ENCODE measurements at places on chromosomes 7 and 10.
A peak's percentile ranks its signal among the peaks of the same experiment; 100 is the strongest.

- DNase-seq, result no peak
Observed at GRCh38 chr10:89979726-89980125, 278.3 kb downstream of the KIF20B start.

DNA sequence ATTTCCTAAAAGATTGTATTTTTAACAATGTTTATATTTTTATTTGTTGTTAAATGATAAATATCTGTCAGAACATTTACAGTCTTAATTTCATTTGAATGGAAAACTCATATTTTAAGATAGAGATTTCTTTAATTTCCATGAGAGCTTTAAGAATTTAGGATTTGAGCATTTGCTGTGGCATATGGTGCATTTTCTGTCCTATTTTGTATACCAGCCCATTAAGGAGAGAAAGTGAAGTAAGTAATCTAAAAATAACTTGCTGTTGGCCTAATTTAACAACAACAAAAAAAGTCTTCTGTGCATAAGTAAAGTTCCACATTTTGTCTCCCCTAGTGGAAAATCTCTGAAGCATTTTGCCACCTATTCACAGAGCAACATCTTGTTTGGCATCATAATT is 190.9 kb upstream of the PPP1R3A start:
- DNase-seq, result no peak

- peak; percentile 59 for DNase-seq
Observed at GRCh38 chr7:30740417-30741181, 11.3 kb upstream of the INMT start.

DNA sequence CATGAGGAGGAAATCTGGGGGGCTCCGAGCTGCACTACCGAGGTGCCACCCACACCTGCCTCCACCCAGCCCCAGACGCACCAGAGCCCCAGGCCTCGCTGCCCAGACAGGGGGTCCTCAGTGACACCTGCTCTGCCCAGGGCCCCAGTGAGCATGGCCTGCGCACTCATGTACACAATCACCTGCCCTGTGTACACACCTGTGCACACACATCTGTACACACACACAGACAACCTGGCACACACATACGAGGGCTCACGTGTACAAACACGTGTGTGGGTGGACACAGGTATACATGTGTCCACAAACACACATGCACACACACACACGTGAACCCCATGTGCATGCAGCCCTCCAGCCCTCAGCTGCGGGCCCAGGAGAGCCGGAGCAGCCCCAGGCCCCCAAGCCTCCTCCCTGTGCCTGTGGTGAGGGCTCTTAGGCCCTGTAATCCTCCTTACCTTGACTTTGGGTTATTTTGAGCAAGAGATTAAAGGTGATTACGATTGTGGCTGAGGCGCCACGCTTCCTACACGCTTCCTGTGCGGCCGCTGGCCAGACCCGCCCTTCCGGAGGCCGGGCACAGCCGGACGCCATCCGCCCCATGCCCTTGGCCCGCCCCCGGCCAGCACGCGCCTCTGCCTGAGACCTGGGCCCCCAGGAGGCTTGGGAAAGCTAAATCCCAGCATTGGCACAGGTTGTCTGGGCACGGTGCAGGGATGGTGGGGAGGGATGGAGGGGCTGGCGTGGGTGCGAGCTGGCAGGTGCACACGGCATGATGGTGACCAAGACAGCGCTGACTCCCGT is 71.9 kb downstream of the ELFN1 start:
- DNase-seq, result no peak

DNA sequence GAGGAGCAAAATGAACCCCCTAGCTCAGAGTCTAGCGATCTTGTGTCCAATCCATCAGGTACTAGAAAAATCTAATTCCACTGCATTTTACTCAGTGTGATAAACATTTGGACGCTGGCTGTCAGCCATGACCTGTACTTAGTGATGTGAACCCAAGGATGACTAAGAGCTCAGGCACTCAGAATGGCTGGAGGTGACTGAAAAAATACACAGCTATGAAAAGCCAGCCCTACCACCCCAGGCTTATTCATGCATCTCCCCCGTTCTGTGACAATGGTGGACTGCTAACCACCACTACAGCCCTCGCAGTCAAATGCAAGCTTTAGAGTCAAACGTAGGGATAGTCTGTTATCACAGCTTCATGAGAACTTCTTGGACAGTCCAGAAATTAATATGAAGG is 14.9 kb downstream of the AFAP1L2 start:
- peak; percentile 49 for DNase-seq

- peak; percentile 66 for DNase-seq
Observed at GRCh38 chr7:157253850-157254249, 83.0 kb upstream of the DNAJB6 start.

DNA sequence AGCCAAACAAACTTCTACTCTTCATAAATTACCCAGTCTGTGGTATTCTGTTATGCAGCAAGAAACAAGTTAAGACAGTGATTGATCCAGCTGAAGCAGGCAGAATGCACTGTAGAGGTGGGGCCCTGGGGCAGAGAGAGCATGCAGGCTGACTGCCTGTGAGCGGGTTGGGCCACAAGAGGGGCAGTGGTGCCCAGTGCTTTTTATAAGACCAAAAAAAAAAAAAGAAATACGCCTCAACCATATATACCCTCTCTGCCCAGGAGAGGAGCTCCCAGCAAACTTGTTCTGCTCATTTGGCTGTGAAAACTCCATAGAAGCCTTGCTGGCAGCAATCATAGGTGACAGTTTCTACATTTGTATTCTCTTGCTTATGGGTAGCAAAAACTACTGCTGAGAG is 104.7 kb downstream of the SORBS1 start:
- DNase-seq, result peak; percentile 34

GRCh38 chr7:84700563-84701370 is 486.1 kb downstream of the SEMA3D start:
- peak; percentile 52 for DNase-seq

DNA sequence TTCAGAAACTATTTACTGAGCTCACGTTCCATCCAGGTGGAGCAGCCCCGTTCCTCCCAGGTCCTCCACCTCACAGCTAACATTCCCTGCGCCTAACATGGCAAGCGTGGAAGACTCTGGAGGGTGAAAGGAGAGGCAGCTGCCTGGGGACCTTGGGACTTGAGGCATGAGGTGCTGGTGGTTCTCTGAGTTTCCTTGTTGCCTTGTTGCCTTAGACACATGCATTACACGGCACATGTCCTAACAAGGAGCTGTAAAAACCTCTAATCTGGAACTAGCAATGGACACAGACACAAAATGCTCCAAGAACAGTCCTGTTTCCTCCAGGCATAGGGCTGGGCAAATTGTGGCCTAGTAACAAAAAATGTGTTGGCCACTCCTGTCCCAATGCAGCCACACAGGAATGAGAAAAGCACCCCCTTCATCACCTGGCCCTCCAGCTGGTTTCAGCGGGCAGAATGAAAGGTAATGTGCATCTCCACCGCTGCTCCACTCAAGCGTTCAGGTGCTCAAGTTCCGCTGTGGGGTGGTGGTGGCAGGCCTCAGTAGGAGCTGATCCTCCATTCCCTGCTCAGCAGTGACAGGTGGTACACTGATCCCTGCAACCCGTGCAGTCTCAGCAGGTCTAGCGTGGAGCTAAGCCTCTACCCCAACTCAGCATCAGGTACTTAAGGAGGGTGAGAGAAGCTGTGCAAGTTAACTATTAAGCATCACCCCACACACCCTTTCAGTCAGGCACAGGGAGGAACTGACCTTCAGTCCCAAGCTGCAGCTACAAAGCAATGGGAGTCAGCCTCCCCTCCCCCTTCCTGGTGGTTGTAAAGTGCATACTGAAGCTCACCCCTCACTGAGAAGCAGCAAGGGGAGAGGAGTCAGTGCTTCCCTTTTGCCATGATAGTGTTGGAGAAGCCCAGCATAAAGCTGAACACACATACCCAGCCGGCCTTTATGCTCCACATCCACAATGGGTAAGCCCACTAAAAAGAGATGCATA is 382.8 kb downstream of the SDK1 start:
- DNase-seq, result no peak

GRCh38 chr10:24209946-24210491 is 1.1 kb downstream of the KIAA1217 start:
- peak; percentile 94 for DNase-seq

GRCh38 chr10:131180086-131180485 is 131.4 kb downstream of the TCERG1L start:
- no peak for DNase-seq

DNA sequence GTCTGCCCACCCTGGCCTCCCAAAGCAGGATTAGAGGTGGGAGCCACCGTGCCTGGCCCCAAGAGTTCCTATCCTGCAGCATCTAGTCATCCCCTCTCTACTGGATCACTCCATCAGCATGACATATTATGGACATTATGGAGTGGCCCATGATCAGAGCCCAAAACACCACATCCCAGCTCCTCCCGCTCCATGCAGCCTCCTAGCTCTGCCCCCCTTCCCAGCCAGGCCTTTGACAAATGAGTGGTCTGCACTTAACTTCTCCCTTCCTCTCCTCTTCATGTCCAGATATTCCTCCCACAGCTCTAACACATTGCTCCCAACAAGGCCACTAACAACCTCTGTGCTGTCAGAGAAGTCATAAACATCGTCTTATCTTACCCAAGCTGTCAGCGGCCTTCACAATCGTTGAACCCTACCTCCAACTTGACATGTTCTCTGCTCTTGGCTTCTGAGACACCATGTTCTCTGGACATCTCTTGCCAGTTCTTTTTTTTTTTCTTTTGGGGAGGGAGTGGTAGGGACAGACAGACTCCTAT is 187.6 kb downstream of the NSUN6 start:
- DNase-seq, result no peak

DNA sequence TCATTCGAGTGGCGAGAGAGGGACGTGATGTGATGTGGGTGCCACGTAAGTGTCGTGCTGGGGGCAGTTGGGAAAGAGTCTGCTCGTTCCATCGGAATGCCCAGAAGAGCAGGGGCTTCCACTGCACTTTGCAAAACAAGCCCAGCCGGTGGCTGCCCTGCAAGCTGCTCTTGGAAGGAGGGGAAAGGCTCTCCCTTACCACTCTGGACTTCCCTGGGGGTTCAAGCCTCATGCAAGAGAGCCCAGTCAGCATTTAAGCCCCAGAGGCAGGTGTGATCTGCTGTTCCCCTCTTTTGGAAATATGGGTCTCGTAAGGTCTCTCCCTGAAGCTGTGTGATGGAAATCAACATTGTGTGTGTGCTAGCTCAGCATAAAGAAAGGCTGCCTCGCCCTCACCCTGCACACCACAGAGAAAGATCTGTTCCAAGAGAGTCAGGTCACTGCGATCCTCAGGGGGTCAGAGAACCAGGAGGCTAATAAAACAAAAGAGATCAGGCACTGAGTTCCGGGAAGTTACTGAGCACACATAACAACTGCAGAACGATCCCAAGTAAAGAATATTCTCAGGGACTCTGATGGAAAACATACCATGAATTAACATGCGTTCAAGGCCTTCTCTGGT is 212.5 kb downstream of the ADAM12 start:
- DNase-seq, result no peak

DNA sequence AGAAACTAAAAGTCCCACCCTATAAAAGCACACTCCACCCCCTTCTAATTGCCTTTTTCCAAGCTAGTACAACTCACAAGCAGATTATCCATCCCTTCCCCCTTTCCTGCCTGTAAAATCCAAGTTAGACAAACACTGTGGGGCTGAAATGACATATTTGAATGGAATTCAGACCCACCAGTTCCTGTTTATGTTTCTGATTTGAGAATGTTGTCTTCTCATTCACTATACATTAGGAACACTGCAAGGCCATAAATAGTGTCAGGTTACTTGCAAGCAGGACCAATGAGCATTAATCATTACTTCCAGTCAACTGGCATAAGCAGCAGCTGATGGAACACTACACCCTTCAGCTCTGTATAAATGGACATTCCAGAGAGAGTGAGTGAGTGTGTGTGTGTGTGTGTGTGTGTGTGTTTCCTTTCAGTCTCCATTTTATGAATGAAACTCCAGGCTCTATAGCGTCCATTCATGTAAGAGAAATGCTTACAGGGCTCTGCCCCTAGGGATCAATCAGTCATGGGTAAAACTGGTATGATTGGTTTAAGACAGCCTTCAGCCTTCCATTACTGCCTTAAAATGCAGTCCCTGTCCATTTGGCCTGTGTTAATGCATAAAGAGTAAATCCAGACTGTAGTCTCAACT is 69.3 kb downstream of the ETV1 start:
- DNase-seq, result peak; percentile 100

GRCh38 chr7:17696422-17696821 is 243.9 kb downstream of the SNX13 start:
- peak; percentile 96 for DNase-seq

GRCh38 chr7:139735466-139735865 is 42.3 kb downstream of the HIPK2 start:
- no peak for DNase-seq

DNA sequence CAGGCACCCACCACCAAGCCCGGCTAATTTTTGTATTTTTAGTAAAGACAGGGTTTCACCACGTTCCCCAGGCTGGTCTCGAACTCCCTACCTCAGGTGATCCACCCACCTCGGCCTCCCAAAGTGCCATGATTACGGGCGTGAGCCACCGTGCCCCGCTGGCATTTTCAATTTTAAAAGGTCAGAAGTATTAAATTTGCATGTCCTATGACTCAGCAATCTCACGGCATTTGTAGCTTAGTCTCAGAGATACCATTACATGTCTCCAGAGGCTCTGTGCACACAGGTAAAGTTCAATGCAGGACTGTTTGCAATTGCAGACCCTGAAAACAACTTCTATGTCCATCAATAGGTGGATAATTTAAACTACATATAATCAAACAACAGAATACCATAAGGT is 99.2 kb downstream of the DLG5 start:
- DNase-seq, result no peak

GRCh38 chr10:49183596-49184542 is 4.3 kb downstream of the TMEM273 start:
- no peak for DNase-seq

- no peak for DNase-seq
Observed at GRCh38 chr10:132463333-132464255, 66.6 kb downstream of the PWWP2B start.

DNA sequence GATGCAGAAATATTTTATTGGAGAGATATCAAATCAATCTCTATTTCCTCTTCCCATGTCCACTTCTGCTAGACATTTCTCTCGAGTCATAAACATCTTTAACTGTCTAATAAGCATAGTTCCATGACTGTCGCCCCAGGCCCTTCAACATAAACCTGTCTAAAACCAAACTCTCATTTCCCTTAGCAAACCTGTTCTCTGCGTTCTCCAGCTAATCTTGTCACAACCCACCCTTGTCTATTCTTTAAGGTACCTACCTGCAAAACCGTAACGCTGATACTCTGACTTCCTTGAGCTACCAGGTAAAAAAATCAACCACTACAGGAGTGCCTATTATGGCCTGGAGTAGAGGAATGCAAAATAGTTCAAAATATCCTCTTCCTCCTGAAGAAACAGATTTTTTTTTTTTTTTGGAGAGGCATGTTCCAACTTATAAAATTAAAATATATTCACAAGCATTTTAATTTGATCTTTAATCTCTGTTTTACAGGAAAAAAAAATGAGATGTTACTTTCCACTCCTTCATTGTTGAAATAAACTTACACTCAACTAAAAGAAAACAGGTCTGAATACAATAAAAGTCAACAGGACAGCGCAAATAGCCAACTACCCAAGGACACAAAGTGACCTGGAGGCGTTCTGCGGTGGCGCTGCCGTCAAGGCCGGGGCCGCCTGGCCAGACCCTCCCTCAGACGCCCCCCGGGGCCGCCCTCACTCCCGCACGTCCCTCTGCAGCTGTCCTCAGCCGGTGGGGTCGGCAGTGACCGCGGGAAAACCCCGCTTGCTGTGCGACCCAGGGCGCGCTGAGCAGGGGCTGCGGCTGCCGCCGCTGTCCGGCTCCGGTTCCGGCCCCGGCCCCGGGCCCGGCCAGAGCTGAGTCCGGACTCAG is 765 bp downstream of the SLC25A40 start:
- peak; percentile 9 for DNase-seq
